ENCODE measurements at places on chromosomes 5 and 9.

GRCh38 chr5:95251185-95251584, 33.7 kb downstream of the MCTP1 start:
- DNase-seq: no peak

DNA sequence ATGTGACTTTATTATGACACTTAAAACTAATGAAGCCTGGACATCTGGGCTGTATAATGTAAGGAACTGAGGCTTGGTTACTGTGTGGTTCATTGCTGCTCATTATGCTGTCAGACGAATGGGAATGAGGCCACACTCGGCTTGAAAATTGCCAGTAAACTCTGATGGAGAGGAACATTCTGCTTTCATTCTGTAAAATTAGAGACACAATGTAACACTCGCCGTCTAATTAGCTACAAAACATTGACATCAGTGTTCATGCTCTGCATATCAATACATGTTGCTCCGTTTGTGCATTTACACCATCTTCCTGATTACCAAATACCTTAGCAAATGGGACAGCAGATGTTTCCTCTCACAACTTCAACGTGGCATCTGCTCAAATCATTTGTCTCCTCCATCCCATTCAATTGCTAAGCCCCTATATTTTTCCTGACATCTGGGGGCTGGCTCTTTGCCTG, 133.0 kb downstream of the SLC28A3 start:
- DNase-seq: no peak

DNA sequence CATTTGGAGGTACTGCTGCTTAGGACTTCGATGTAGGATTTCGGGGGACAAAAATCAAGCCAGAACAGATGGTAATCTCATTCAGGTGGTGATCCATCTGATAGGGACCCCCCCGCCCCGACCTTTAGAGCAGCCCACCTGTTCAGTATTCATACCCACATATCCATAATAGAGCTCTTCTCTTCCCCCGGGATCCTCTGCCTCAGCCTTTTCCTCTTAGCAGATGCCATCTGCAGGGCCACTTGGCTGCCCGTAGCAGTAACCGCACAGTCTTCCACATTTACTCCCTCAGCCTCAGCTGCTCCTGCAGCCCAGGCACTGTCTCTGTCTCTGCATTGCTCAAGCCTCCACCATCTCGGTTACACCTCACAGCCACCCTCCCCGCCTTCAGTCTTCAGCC, 65.8 kb upstream of the RARS1 start:
- no peak for DNase-seq

DNA sequence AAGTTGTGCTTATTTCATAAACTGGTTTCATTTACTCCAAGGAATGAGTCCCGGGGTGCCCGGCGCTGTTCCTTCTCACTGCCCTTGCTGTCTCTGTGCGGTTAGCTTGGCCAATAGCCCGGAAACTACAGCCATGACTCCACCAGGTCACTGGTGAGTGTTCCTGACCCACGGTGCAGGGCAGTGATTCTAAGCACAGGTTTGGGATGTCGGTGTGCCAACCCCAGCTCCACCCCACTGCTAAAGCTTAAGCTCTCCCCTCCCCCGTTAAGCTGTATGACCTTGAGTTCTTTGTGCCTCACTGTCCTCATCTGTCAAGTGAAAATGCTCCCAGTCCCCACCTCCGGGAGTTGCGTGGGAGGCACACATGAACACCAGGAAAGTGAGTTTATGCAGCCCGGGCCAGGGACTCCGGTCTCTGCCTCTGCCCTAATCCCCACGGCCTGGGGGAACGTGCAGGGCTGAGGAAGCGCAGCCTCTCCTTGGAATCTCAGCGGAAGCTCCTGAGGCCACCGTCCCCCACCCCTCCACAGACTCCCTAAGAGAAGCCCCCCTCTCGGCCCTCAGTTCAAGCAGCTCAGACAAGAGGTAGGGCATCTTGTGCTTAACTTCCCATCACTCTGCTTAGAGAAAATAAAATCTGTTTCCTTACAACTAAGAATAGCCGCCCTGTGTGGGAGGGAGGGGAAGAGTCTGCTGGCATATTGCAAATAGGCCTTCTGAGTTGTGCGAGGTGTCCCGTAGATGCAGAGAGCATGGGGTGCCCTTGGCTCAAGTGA, 92.0 kb upstream of the RAI14 start:
- DNase-seq: no peak

- DNase-seq: no peak
Measured at GRCh38 chr9:69755205-69755604, 4.6 kb downstream of the PTAR1 start.

DNA sequence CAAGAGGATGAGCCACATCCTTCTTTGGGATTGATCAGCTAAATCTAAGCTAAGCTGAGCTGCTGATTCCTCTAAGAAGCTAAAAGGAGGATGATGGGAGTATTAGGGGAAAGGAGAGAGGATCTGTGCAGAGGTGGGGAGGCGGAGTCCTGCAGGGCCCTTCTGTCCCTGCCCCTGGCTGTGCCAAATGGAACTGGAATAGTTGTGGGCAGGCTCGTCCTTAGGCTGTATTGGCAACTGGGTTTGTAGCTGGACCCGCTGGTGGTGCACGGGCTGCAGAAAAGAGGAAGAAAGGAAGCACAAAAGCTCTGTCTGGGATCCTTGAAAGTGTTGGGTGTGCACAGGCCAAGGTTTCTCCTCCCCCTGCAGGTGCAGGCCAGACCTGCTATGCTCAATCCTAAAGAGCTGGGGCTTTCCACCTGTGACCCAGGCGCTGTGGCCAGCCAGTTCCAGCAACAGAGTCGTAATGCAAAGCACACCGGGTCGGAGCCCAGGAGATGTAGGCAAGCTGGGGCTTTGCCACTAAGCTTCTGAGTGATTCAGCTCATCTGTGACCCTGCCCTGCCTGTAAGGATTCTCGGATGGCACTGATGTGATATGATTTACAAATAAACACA, 9.8 kb downstream of the CLTB start:
- DNase-seq: no peak

DNA sequence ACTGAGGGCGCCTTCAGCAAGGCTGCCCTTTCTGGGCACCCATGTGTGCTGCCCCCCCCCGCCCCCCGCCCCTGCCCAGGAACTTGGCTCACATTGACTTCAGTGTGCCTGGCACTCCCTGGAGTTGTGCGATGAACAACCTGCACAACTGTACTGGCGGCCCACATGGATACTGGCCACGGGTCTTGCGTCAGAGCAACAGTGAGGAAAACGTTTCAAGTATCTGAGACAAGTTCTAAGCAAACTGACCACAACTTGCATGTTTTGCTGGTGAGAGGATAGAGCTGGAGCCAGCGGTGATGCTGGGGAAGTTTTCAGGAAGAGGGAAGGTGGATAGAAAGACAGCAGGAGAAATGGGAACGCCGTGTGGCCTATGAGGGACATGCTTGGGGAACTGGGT, 45.4 kb downstream of the HABP4 start:
- no peak for DNase-seq

GRCh38 chr9:78365748-78366697, 69.1 kb downstream of the PSAT1 start:
- no peak for DNase-seq

GRCh38 chr5:136028782-136029742, at the start of gene TGFBI:
TSS of gene TGFBI (plus strand) at chr5:136028988. CDS start at chr5:136029056, 68 bp downstream.
- DNase-seq: no peak

DNA sequence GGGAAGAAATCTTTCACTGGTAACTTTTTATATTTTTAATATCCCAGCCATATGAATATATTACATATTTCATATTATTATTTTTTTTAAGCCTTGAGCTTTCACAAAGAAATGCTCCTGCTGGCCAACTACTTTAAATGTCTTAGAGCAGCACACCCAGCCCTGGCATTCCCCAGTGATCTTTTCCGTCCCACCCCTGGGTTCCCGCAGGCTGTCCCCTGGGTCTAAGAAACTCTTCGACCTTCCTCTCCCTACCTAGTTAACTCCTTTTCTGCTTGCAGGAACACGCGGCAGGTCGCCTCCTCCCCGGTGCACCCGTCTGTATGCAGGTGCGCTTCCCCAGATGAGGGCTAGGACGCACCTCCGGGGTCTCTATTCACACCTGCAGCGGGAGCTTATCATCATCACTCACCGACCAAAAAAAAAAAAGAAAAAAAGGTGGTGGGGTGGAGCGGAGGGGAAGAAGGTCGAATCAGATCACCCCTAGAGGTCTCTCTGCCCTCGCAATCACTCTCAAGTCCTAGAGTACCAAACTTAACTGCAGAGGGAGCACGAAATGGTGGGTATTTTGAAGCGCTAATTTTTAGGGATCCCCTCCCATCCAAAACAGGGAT, 696 bp downstream of the ZFP62 start:
- DNase-seq: peak; percentile 35

- DNase-seq: no peak
Measured at GRCh38 chr9:36443581-36443980, 43.5 kb upstream of the RNF38 start.

DNA sequence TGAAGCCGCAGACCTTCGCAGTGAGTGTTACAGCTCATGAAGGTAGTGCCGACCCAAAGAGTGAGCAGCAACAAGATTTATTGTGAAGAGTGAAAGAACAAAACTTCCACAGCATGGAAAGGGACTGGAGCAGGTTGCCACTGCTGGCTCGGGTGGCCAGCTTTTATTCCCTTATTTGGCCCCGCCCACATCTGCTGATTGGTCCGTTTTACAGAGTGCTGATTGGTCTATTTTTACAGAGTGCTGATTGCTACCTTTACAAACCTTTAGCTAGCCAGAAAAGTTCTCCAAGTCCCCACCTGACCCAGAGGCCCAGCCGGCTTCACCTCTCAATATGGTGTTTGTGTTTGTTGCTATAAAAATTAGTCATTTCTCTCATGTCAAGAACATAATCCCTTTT, 49.7 kb downstream of the RECK start:
- DNase-seq: no peak

- DNase-seq: no peak
Measured at GRCh38 chr5:132677191-132677590, 3.4 kb downstream of the IL4 start.

DNA sequence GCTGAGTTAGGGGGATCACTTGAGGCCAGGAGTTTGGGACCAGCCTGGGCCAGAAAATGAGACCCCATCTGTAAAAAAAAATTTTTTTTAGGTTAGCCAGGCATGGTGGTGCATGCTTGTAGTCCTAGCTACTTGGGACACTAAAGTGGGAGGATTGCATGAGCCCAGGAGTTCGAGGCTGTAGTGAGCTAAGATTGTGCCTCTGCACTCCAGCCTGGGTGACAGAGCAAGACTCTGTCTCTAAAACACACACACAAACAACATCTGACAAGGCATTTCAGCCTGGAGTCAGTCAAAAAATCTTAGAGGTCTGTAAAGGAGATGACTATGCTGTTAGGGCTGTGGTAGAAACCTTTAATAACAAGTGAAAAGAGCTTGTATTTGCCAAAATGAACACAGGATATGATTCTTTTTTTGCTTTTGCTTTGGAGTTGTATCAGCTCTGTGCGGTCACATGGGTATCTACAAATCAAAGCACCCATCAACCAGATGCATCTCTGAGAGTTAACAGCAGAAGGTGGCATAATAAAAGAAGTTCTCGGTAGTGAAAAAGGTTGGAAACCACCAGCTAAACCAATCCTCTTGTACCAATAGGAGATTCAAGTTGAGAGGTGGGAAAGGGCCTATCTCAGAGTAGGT, 3.6 kb upstream of the PSMD5 start:
- DNase-seq: no peak

DNA sequence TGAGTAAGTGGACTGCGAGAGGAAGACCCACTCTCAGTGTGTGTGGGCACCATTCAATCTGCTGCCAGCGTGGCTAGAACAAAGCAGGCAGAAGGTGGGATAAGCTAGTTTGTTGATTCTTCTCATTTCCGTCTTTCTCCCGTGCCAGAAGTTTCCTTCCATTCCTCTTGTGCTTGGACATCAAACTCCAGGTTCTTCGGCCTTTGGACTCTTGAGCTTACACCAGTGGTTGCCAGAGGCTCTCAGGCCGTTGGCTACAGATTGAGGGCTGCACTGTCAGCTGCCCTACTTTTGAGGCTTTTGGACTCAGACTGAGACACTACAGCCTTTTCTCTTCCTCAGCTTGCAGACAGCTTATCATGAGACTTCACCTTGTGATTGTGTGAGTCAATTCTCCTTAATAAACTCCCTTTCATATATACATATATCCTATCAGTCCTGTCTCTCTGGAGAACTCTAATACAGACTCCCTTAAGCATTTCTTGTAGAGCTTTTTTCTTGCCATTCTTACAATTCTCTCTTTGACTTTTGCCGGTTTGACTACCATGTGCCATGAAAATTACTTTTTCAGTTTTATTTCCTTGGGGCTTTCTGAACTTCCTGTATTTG, 494.9 kb downstream of the PRR16 start:
- DNase-seq: no peak

DNA sequence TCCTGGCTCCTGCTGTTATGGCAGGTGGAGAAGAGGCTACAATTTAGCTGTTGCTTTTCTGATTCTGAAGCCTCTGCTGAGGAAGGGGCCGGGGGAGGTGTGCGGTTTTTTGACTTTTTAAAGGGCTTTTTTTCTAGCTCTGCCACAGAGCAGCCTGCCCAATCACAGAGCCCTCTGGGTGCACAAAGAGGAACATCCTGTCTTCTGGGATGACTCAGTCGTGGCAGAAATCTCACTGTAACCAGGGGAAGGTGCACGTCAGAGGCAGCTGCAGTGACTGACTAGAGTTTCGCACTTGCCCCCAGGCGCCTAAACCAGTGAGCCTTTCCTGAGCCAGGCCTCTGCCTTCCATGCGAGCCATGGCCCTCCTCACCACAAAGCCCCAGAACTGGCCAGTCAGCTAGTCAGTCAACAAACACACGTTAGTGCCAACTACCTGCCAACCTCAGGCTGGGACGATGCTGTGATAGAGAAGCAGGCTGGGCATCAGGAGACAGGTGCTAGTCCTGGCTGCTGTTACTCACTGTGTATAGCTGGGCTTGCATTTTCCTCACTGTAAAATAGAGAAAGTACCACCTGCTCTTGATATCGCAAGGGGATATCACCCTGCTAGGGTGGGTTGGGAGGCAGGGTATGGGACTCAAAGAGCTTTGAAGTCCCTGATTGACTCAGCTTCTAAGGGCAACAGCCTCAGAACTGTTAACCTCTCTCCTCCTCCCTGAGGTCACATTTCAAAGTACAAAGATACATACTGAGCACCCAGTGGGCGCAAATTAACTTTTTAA, 2.2 kb downstream of the AKNA start:
- peak; percentile 73 for DNase-seq

- no peak for DNase-seq
Measured at GRCh38 chr5:67453111-67453905, 256.7 kb upstream of the CD180 start.

All from stimulated activated CD8-positive, alpha-beta memory T cell treated with anti-CD3 and anti-CD28 coated beads, Interleukin-2, amount 100 ng/mL, for 1 hour (primary cell).